ENCODE measurements at places on chromosomes 6 and 20.

- DNase-seq: no peak
Measured at GRCh38 chr6:75431379-75431778, 62.2 kb downstream of the FILIP1 start.

GRCh38 chr20:24662752-24663365, 193.4 kb downstream of the SYNDIG1 start:
- no peak for DNase-seq

- DNase-seq: no peak
Measured at GRCh38 chr20:3398681-3399252, 8.7 kb downstream of the DNAAF9 start.

DNA sequence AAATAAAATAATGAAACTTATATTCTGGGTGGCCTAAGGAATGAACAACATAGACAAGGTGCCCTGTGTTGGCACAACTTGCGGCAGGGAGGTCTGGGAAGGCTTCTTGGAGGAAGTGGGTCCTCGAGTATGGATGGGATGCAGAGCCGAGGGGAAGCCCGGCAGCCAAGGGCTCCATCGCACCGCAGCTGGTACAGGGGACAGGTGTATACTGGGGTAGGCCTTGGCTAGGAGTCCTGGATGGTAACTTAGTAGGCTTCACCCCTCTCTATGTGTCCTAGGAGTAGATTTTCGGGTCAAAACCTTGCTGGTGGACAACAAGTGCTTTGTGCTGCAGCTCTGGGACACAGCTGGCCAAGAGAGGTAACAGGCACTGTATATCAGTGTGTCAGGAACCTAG, 28.0 kb downstream of the RAB44 start:
- no peak for DNase-seq

DNA sequence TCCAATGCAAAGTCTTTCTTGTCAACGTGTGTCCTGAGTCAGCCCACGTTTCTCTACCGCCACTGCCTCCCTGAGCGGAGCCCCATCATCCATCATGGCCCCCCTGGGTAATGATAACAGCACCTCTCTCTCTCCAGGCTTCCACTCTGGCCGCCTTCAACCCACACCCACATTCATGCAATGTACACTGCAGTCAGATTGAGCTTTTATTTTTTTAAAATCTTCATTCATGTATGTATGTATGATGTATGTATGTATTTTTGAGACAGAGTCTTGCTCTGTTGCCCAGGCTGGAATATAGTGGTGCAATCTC, 245.2 kb downstream of the PREX1 start:
- DNase-seq: no peak

- peak; percentile 94 for DNase-seq
Measured at GRCh38 chr6:158060455-158061360, 79.0 kb downstream of the SYNJ2 start.

GRCh38 chr6:18792866-18793265, 405.7 kb downstream of the RNF144B start:
- no peak for DNase-seq

- DNase-seq: no peak
Measured at GRCh38 chr6:29561091-29561490, 1.6 kb upstream of the UBD start.

- DNase-seq: no peak
Measured at GRCh38 chr6:128074567-128074966, 173.7 kb upstream of the THEMIS start.

DNA sequence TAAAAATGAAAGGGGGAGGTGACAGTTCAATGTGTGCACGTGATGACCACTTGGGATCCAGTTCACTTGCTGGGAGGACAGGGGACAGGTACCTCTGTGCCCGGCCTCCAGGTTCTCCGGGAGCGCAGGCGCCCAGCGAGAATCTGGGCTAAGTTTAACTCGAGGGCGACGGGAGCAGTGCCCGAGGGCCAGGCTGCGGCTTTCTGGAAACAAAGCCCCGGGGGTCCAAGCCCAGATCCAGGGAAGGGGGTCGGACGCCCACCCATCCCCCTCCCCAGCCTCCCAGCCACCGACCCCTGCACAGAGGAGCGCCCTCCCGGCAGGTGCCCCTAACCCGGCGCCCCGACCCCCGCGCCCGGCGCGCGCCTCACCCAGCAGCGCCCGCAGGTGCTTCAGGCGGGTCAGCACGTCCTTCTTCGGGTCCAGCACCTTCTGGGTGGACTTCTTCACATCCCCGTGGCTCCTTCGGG, 405 bp downstream of the RALGAPA2 start:
- no peak for DNase-seq

- DNase-seq: peak; percentile 63
Measured at GRCh38 chr20:11274141-11274594, 600.4 kb upstream of the JAG1 start.

- no peak for DNase-seq
Measured at GRCh38 chr6:37765182-37765775, 54.2 kb upstream of the ZFAND3 start.

DNA sequence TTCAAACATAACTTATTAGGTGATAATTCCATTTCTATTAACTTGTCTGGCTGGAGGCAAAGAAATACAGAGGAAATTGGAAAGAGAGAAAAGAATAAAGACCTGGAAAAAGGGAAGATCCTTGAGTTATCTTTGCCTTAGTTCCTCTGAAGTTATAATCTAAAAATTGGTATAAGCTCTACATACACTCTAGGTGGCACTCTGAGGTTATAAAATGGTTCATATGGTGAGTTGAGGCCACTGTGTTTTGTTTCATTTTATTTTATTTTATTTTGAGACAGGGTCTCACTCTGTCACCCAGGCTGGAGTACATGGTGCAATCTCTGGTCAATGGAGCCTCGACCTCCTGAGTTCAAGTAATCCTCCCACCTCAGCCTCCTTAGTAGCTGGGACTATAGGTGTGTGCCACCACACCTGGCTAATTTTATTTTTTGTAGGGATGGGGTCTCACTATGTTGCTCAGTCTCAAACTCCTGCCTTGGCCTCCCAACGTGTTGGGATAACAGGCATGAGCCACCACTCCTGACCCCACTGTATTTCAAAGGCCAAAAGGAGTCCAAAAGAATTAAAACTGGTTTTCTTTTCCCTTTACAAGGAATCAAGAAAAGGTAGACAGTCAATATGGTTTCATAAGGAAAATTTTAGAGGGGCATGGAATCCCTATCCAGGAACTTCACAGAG, 19.4 kb downstream of the GPX6 start:
- no peak for DNase-seq
